T-helper 22 cell (primary cell): ENCODE measurements at places on chromosomes 4 and X.

GRCh38 chrX:23786268-23786815 is 3.4 kb downstream of the SAT1 start:
- no peak for DNase-seq

- DNase-seq: no peak
Measured at GRCh38 chr4:62235911-62236310, 1035.8 kb downstream of the ADGRL3 start.

DNA sequence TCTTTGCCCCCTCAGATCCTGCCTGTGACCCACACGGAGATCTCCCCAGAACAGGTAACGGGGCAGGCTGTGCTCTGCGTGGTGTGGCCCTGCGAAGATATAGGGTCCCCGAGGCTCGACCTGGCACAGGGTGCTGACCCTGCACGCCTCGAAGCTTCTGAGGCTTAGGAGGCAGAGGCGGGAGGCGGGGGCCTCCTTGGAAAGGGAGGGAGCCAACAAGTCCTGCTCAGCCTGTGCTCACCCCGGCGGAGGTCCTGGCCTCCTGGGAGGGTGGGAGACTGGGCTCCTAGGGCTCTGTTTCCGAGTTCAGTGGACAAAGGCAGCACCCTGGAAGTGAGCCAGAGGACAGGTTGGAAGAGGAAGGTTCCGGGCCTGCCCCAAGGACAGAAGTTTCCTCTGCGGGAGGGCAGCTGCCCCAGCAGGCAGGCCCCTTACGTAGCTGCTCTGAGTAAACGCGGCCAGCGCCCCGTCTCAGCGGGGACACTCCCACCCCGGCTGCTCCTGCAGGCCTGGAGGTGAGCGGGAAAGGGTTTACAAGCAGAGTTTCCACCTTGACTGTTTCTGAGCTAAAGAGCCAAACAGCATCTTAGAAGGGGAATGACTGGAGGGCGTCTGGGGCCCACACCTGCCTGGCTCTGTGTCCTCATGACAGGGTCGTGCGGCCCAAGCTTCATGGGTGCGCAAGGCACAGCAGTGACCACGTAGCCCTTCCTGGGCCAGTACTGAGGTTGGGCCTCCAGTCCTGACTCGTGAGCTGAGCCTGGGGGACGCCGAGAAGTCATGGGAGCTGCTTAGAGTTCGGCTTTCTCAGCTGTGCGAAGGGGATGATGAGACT is 16.1 kb downstream of the TMEM175 start:
- no peak for DNase-seq

DNA sequence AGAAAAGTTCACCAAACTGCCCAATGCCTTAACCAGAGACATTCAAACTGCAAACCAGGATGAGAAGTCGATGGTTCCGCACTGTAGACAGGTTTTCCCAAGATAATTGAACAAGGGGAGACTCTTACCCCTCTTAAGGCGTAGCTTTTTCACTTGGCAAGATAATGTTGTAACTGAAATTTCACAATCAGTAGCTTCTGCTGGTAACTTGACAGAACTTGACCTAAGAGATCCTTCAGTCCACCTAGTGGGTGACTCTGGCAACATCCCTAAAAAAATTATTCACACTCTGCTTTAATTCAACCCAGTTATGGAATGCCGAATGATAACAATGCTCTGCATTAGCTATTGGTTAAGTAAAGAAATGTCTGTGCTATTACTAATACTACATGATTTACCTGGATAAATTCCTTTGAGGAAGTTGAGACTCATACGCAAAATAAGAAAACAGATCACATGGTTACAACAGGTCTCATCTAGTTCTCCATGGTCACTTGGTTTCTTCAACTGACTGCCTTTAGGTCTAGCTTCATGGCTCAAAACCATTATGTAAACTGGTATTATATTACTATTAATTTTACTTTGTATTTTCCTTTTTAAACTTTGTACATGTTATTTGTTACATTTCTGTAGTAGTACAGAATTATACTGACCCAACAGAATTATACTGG is 9.1 kb downstream of the ELF2 start:
- DNase-seq: no peak

DNA sequence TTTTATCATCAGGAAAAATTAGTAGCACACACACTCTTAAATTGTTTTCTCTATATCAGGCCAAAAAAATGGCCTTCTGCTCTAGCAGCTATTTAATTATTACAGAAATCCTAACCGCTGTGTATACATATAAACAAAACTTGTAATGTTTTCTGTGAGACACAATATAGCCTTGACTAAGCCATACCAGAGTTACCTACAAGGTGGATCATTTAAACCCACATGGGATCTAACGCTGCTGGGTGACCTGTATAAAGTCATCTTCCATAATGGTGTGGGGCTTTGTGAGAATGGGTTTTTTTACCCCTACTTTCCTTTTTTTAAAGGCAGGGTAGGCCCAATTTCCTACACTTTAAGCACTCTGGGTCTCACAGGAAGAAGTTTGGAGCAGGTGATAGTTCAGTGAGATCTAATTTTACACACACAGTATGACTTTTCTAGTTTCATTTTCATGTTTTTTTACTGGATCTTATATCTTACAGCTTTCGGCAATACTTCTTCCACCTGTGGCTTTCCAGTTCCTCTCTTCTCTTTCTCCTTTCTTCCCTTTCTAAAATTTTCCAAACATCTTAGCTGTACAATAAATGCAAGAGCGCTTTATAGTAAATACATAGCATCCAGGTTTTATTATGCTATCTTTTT is 66.9 kb upstream of the MMAA start:
- no peak for DNase-seq

GRCh38 chr4:66963084-66963483 is 582.2 kb downstream of the CENPC start:
- DNase-seq: no peak

GRCh38 chrX:37349221-37350033 is at the start of gene PRRG1:
Gene PRRG1 (plus strand): TSS chrX:37349364. CDS start chrX:37406250, 56,886 bp downstream.
- DNase-seq: no peak

DNA sequence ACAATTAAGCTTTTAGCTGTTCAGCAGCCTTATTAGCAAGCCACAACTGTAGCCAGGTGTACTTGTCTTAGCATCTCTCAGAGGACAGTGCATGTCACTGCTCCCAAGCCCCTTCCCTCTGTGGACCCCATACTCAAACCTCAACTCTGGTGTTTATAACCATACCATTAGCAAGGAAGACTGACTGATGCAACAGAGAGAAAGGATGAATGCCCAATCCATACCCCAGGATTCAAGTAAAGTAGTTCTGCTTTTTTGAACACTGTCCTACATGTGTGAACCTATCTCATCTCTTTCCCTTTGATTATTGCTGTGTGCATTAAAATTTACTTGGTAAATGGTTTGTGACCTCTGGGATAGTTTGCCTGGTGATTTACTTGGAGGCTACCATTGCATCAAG is 22.8 kb upstream of the CYBB start:
- no peak for DNase-seq

- no peak for DNase-seq
Measured at GRCh38 chr4:168893807-168894206, 116.2 kb downstream of the CBR4 start.

GRCh38 chr4:93116624-93117023 is 711.9 kb upstream of the ATOH1 start:
- DNase-seq: no peak

DNA sequence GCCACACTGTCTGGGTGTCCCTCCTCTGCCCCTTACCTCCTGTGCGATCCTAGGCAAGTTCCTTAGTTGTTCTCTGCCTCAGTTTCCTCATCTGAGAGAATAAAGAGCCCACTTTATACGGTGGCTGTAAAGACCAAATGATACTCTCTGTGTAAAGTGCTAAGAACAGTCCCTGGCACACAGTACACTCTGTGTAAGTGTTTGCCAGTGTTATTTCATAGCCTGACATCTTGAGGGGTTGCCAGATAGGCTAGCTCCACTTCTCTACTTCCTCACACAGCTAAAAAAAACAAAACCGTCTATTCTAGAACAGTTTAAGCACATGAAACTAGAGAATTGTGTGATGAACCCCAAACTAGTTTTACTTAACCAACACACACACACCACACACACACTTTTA is 17.1 kb downstream of the SPON2 start:
- no peak for DNase-seq

DNA sequence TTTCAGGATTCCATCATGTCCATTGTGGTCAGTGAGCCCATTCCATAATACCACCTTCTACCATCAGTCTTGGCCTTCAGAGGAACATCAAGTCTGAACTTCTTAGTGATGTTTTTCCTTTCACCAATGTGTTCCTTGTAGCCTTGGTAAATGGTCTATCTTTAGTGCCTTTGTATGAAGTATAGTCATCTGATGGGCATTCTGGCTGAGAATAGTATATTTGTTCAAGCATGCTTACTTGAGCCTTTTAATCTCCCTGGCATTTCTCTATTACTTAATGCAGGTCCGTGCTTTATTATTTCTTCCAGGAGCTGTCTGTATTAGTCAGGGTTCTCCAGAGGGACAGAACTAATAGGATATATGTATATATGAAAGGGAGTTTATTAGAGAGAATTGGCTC is 99.7 kb downstream of the TLL1 start:
- DNase-seq: no peak

DNA sequence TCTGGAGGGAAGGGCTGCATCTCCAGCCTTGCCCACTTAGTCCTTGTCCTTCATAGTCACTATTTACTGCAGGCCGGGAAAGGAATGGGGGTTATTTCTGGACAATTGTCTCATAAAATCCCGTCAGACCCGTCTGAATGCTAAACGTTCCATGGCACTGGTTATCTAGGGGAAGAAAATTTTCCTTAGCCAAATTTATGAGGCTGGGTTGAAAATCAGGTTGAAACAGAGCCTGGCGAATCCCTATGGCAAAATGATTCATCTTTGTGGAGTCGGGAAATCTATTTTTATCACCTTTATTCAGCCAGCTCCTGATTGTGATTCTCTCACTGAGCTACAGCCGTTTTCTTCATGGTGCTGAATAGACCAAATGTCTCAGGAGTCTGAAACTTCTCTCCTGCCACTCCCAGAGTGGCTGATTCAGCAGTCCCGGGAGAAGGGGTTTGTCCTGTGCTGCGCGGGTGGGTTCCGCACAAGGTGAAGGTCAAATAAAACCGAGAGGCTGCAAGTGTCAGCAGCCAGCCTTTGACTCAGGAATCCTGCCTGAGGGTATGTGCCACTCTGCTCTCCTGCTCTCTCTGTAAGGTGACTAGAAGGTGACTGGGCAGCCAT is 1.0 kb downstream of the LIMCH1 start:
- DNase-seq: no peak

DNA sequence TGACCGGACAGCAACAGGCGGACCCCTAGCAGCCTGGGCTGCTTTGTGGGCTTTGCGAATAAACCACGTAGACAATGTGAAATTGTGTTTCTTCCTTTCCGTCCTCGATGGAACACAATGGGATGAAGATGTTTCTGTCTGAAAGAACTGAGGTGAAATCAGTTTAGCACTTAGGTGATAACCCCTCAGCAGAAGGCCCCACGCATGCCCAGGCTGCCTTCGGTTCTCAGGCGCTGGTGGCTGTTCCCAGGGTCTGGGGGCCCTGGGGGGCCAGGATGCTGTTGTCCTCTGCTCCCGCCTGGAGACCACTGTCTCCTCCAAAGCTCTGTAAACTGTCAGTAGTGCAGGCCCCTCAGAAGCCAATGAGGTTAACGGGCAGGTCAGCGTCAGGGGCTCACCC is 73.9 kb upstream of the HGFAC start:
- DNase-seq: no peak

DNA sequence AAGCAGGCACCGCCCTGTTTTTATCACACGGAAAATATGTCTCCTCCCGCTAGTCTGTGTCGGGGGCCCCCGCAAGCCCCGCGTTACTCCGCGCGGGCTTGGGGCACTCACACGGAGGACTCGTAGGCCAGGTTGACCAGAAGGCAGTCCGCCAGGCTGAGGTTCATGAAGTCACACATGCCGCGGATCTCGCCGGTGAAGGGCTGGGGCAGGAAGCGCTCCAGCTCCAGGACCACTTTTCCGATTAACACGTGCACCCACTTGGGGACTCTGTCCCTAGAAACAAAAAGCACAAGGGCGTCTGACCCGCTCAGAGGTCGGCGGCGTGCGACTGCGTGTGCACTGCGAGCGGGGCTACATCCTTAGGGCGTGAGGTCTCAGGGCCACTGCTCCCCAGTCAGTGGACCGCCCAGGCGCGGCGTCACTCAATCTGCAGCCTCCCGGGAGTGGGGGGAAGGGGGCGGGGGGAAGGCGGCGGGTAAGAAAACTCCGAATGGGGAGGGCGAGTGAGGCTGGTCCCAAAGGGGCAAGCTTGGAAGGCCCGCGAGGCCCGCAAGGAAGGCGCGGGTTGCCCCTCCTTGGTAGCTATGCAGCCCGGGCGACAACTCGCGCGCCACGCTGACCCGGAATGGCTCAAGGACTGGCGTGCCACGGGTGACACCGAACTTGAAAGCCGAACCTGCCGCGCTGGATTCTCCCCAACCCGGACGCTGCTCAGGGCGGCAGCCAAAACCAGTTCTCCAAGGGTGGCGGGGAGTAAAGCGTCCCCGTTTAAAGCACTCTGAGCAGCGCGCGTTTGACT is 722 bp downstream of the NAAA start:
- peak; percentile 73 for DNase-seq
